ENCODE measurements at places on chromosomes 6 and 20.

GRCh38 chr20:34794006-34794585 is 31.4 kb downstream of the NCOA6 start:
- no peak for DNase-seq

DNA sequence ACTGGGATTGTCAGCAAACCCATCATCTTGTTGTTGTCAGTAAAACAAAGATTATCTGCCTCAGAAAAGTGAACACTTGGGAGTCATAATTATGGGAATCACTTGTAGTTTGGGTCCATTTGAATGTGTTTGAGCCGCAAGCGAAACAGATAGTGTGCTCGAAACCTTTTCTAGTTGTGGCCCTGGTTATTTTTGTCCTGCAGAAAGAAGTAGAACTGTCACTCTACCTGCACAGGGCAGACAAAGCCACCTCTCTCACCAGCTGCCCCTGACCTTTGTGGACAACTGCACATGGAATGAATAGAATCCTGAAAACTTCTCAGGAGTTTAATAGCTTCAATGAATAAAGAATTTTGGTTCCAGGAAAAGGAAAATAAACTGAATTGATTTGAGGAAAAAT is 156.1 kb upstream of the CHD6 start:
- no peak for DNase-seq

GRCh38 chr20:21682521-21682954 is 22.9 kb upstream of the PAX1 start:
- DNase-seq, result no peak

- DNase-seq, result no peak
Observed at GRCh38 chr20:62597416-62598115, 44.7 kb upstream of the SLCO4A1 start.

GRCh38 chr6:73180763-73181619 is 44.3 kb downstream of the KHDC1L start:
- peak; percentile 32 for DNase-seq

GRCh38 chr6:12474167-12475140 is 184.3 kb downstream of the EDN1 start:
- no peak for DNase-seq

DNA sequence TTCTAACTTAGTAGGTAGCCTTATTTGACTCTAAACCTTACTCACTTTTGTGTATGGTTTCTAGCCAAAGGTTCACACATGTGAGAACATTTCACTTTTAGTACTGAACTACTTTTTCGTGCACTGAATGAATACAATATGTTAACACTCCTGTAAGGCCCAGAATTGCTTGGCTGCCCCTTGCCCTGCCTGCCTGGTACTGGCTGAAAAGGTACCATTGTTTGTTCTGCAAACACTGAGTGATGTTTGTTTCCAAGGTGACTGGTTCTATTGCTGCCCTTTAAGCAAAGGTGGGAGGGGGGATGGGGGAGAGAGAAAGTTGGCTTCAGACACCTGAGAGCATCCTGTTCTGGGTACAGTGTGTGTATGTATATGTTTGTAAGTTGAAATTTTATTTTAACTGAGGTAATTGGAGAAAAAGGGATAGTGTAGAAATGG is 31.2 kb downstream of the RREB1 start:
- no peak for DNase-seq

- DNase-seq, result no peak
Observed at GRCh38 chr20:40090236-40090635, 598.8 kb downstream of the MAFB start.

GRCh38 chr6:28922004-28922820 is 1.6 kb downstream of the TRIM27 start:
- no peak for DNase-seq

DNA sequence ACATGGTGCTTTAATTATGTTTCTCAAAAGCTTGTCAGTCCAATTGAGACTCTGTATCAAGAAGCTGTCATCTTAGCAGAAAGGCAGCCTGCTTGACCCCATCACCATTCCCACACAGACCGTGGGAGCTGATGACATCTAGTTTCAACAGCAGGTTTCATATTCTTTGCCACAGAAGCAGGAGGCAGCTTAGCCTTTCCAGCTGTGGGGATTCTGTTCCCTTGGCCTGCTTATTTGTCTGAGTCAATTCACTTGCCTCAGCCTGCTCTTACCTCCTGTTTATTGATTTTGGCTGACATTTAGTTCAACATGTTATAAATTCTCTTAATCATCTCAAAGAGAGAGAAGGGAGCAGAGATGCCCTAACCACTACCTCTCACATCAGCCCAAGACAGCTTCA is 527.7 kb downstream of the ADGRB3 start:
- peak; percentile 15 for DNase-seq

GRCh38 chr6:162190981-162191380 is 536.6 kb downstream of the PRKN start:
- DNase-seq, result no peak

- no peak for DNase-seq
Observed at GRCh38 chr6:6688951-6689350, 100.4 kb downstream of the LY86 start.

DNA sequence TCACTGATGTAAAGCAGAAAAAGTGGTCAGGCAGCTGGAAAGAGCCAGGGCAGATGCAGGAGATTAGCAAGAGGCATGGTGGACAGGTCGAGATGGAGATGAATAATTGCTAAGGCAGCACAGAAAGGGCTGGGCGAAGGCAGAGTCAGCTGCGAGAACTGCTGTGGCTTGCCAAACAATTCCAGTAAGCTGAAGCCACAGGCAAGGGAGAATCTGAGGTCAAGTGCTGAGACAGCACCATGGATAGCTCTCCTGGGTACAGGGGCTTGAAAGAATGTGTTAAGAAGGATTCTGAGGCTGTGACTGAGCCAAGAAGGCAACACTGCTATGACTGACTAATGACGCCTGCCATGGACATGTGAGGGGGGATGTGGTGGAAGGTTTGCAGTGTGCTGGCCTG is 220.8 kb upstream of the FOXA2 start:
- no peak for DNase-seq

DNA sequence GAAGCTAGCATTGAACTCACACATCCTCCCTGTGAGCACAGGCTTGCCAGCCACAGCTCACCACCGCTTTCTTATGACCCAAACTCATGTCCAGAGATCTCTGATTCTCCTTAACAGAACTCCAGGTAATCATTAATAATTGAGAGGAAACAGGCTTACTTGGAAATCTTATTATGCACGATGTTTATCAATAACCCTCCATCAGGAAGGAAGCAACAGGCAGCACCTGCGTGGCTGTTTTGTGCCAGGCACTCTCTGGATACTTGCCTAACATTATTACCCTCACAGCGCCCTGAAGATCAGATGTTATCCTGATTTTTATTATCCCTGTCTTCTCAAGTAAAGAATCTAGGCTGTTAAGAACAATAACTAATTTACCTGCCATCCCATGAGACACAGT is 306.6 kb downstream of the PRKN start:
- DNase-seq, result no peak

DNA sequence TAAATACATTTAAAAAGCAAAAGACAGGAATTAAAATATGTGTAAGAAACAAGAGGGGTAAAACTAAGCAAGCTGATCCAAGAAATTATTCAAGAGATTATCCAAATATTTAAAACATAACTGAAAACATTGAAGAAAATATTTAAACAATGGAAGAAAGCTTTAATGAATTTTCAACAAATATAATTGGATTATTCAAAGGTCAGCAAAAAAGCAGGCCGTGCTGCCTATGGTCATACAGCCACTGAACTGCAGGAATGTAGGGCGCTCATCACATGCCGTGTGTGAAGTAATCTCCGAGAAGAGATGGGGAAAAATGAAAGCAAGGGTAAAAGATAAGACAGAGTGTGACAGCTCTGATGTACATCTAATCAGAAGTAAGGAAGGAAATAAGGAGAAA is 1195.4 kb upstream of the EYS start:
- DNase-seq, result no peak
